ENCODE measurements at places on chromosomes 16 and 17.

DNA sequence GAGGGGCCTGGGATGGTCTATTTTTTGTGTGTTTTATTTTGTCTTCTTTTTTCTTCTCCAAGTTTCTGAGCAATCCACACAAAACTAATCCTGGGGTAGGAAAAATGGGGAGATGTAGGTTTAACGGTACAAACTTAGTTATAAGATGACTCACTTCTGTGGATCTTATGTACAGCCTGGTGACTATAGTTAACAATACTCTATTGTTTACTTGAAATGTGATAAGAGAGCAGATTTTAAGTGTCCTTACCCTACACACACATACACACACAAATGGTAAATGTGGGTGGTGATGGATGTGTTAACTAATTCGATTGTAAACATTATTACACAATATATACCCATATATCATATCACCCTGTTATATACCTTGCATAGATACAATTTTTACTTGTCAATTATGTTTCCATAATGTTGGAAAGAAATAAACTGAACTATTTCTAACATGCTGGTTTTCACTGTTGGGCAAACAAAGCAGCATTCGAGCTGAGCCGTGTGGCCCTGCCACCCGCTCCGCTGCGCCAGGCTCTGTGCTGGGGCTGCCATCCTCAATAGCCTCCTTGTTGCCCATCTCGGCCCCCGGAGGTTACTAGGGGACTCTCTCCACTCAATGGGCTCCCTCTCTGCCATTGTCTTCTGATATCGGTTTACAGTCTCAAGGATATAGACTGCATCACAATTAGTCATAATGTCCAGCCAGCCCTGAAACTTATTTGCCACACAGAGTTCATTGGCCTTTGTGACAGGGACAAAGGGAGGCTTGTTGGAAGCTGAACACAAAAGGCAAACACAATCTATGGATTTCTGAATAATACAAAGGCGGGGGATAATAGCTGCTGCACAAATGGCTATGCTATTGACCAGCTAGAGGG is 380.3 kb upstream of the MAF start:
- no peak for DNase-seq

DNA sequence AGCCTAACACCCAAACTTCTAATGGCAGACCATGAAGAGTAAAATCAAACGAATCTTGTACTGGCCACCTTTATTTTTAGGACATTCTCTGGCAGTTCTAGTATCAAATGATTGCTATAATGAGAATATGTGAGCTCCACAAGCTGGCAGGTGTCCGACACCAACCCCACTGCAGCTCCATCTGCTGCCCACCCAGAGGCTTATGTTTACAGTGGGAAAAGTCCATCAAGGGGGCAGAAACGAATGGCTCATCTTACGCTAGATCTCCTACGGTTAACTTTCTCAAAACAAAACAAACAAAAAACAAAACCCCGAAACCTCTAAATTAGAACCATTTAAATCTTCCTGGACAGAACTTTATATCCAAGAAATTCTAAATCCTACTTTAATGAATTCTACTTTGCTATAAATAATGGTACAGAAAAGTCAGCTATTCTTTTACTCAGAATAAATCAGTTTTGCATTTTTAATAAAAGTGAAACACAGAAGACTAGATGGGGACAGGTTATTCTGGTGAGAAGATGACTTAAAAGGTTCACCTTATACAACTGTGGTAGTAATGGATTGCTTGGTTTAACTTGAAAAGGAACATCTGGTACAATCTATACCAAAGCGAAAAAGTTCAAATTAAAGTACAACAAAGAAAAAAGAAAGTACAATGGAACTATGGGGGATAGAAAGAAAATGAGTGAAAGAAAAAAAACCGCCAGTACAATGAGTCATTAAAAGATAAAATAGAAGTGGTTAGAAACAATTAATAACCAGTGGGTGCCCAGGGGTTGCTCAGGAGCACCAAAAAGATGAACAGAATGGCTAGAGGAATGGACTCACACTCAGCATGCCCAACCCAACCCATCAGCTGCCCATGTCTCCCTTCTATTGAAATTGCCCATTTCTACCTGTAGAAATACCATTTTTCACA is 40.2 kb downstream of the GRB2 start:
- DNase-seq = no peak

- DNase-seq = no peak
Measured at GRCh38 chr17:80770881-80771611, 220.6 kb upstream of the CHMP6 start.

DNA sequence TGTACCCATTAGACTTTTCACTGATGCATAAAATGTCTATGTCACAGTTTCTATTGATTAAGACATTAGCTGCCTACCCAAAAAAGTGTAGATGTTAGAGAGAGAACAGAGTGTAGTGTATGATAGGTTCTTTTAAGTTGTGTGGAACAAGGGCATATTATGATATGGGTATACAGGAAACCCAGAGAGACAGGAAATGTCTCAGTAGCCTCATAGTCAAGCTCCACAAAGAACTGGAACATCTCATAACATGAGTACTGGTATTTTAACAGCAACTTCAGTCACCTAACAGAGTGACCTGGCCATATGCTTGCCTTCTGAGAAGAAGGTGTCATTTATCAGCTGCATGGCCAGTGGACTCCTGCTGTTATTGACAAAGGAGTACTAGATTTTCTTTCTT is 128.1 kb downstream of the RGS9 start:
- DNase-seq = no peak

DNA sequence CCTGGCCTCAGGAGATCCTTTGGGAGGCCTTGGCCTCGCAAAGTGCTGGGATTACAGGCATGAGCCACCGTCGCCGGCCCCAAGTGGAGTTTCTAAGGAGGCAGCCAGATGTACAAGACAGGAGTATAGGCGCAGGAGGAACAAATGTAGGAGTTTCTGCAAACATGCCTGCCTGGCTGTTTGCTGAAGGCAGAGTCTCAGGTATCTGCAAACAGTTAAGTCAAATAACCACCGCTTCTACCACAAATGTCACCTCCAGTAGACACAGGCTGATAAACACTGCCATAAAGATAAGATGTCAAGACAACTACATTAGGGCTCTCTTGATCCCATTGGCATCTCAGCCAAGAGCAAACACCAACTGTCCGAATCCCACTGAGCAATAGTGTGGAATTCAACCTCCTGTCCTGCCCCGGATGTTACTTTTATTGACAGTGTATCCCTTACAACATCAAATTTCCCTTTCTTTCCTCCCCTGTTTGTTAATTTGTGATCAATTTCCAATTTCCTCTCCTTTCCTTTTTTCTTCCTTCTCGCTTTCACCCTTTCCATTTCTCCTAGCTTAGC is 5.6 kb upstream of the COG1 start:
- DNase-seq = no peak

DNA sequence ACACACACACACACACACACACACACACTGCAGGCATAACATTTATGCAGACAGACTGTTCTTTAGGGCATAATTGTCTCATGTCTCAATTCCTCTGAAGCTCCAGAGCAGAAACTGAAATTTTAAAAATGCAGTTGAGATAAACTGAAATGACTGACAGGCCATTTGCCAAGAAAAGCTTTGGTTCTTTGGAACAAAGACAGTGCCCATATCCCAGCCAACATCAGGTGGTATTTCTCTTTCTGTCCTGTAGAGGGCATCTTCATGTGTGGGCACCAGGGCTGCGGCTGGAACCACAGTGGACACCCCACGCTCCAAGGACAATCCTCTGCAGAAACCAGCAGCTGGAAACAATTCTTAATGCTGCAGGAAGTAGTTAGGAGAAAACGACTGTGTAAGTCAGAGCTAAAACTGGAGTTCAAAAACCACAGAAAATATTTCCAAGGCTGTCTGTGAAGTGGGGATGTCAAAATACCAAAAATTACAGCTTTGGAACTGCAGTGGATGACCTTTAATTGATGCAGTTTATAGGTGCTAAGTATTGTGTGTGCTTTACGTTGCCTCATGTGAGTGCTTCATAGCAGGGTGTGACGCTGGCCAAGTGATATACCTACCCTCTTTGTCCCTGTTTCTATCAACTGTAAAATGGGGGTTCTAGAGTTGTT is 10.6 kb upstream of the MEFV start:
- no peak for DNase-seq

DNA sequence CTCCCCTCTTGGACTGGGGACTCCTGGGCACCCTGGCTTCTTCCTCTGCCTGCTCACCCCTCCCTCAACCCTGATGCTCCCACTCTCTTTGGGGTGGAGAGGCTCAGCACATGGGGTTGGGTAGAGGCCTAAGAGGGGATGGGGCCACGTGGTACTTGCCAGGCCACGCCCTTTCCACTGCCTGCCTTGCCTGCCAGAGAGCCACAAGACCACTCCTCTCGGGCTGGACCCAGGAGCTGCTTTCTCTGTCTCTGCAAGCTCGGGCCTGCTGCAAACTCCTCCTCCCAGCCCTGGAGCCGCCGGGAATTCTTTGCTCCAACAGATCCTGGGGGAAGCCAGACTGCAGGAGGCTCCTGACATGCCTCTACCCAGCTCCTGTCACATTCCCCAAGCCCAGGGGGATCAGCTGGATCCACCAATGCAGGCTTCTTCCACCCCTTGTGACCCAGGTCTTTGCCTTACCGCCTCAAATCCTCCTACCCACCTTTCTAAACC is 11.8 kb downstream of the DLX4 start:
- DNase-seq = no peak
